Osteoblast (primary cell): ENCODE measurements at places on chromosomes 13 and 19. TPM values are rescaled to one million over a fixed set of nuclear protein-coding genes. Genes with fewer than 3 reads are reported as not detected.

GRCh38 chr13:30322428-30322827 lies 15.1 kb upstream of the KATNAL1 start:
- peaks cover 4% of the 10 kb centered on the region for H3K4me1 ChIP-seq
- DNase-seq, result no peak
- H3K4me3 ChIP-seq, result no peak overlapping the region
- peaks cover 10% of the 10 kb centered on the region for H3K27me3 ChIP-seq
- no peaks in the 10 kb centered on the region for H3K36me3 ChIP-seq
- H3K27ac ChIP-seq, result no peak overlapping the region

GRCh38 chr13:23377983-23378632 lies 55.4 kb downstream of the SACS start:
- peak overlapping the region; percentile 15 for H3K4me3 ChIP-seq
- no peaks in the 10 kb centered on the region for H3K27me3 ChIP-seq
- H3K27ac ChIP-seq, result peak overlapping the region; percentile 92
- peaks cover 42% of the 10 kb centered on the region for H3K4me1 ChIP-seq

DNA sequence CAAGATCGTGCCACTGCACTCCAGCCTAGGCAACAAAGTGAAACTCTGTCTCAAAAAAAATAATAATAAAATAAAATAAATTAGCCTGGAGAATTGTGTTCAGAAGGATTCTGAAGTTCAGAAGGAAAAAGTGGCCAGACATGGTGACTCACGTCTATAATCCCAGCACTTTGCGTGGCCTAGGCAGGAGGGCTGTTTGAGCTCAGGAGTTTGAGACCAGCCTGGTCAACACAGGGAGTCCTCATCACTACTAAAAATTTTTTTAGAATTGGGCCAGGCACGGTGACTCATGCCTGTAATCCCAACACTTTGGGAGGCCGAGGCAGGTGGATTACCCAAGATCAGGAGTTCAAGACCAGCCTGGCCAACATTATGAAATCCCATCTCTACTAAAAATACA lies 6.0 kb downstream of the RDH8 start:
- no peaks in the 10 kb centered on the region for H3K36me3 ChIP-seq
- peaks cover 8% of the 10 kb centered on the region for H3K4me1 ChIP-seq
- no peak overlapping the region for H3K4me3 ChIP-seq
- DNase-seq, result no peak

DNA sequence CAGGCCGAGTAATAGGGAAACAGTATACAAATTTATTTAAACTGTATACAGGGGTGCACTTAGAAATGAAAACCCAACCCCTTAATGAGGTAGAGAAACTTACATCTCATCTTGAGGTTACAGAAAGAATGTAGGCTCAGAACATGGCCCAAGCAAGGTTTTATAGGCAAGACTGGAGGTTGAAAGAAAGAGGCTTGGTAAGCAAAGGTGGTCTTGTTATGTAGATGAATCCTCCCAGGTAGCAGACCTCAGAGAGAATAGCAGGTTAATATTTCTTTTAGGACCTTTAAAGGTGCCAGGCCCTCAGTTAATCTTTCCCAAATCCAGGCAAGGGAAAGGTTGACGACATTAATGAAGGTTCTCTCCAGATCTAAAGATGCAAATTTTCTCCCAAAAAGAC lies 1466.8 kb upstream of the PRR20A start:
- H3K4me3 ChIP-seq, result no peak overlapping the region
- no peaks in the 10 kb centered on the region for H3K36me3 ChIP-seq
- no peak overlapping the region for H3K27ac ChIP-seq
- no peaks in the 10 kb centered on the region for H3K27me3 ChIP-seq
- no peak for DNase-seq
- H3K4me1 ChIP-seq, result no peaks in the 10 kb centered on the region

DNA sequence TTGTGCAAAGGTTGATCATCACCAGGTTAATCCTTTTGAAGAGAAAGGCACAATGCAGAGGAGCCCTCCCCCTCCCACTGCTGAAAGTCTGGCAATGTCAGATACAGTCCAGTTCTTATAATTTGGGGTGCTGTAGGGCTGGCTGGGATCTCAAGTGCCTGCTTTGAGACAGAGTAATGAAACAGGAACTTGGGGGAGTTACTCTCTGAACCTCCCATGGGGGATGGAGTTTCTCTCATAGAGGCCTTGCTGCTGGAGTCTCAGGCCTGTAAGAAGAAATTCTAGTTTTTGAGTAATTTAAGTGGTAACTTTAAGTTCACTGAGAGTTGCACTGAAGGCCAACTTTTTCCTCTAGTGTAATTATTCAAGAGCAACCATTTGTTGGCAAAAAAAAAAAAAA lies 410.5 kb downstream of the KCNRG start:
- H3K36me3 ChIP-seq, result no peaks in the 10 kb centered on the region
- no peak overlapping the region for H3K4me3 ChIP-seq
- DNase-seq, result no peak
- H3K27me3 ChIP-seq, result no peaks in the 10 kb centered on the region
- peaks cover 24% of the 10 kb centered on the region for H3K4me1 ChIP-seq

- H3K4me3 ChIP-seq, result peak overlapping the region; percentile 41
- H3K27me3 ChIP-seq, result no peaks in the 10 kb centered on the region
- H3K4me1 ChIP-seq, result peaks cover 24% of the 10 kb centered on the region
- H3K27ac ChIP-seq, result peak overlapping the region; percentile 98
These were observed 6.1 kb downstream of the SACS start for GRCh38 chr13:23427342-23427843.

DNA sequence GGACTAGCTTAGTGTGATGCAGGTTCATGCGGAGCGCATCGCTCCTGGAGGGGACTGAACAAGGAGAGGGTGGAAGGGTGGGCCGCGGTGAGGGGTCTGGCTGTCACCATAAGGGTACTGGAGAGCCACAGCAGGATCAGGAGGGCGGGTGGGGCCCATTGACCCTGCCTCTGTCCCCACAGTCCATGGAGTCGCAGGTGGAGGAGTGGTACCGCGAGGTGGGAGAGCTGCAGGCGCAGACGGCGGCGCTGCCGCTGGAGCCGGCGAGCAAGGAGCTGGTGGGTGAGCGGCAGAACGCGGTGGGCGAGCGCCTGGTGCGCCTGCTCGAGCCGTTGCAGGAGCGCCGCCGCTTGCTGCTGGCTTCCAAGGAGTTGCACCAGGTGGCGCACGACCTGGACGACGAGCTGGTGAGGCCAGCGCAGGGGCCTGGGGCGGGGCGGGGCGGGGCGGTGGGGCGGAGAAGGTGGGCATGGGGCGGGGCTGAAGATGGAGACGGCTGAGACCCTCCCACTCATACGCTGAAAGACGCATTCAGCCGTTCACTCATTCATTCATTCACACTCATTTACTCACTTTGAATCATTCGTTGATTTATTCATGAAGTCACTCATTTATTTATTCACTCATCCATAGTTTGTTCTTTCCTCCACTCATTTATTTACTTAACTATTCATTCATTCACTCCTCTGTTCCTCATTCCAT lies 27.5 kb upstream of the SHKBP1 start:
- H3K4me3 ChIP-seq, result no peak overlapping the region
- no peaks in the 10 kb centered on the region for H3K36me3 ChIP-seq
- DNase-seq, result peak; percentile 91
- H3K27ac ChIP-seq, result no peak overlapping the region
- H3K27me3 ChIP-seq, result peaks cover 17% of the 10 kb centered on the region
- H3K4me1 ChIP-seq, result no peaks in the 10 kb centered on the region

DNA sequence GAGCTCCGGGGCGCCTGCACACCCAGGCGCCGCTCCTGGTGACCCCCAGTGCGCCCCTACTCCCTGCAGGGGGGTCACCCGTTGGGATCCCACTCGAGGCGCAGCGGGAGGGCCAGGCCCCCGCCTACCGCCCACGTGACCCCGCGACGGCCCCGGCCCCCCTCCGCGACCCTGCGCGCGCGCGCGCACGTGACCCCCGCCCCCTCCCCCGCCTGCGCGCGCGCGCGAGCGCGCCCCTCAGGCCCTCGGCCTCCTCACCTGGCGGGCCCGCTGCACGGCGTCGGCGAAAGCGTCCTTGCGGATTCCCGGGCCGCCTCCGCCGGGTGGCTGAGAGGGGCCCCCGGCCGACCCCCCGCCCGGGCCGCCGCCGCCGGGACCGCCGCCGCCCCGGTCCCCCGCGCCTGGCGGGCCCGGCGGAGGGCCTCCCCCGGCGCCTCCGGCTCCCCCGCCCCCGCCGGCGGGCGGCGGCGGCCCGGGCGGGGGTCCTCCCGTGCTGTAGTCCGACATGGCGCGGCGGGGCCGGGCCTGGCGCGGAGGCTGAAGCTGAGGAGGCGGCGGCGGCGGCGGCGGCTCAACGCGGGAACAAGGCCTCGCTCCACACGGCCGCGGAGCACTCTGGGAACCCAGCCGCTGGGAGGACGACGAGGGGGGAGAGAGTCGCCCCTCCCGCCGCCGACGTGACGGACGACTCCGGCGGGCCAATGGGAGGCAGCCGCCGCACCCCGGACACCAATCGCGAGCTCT lies at the start of gene KHSRP:
Gene KHSRP (minus strand): TSS at position 617 of the 744 bp plus-strand sequence. CDS start 110 bp downstream, at position 507.
- H3K4me3 ChIP-seq, result peak within 1 kb of the TSS; percentile 94
- H3K4me1 ChIP-seq, result peaks cover 5% of the 10 kb centered on the region
- H3K36me3 ChIP-seq, result peaks cover 34% of the 10 kb centered on the region
- DNase-seq, result peak; percentile 100
- H3K27me3 ChIP-seq, result no peaks in the 10 kb centered on the region
- peak within 1 kb of the TSS; percentile 75 for H3K27ac ChIP-seq

DNA sequence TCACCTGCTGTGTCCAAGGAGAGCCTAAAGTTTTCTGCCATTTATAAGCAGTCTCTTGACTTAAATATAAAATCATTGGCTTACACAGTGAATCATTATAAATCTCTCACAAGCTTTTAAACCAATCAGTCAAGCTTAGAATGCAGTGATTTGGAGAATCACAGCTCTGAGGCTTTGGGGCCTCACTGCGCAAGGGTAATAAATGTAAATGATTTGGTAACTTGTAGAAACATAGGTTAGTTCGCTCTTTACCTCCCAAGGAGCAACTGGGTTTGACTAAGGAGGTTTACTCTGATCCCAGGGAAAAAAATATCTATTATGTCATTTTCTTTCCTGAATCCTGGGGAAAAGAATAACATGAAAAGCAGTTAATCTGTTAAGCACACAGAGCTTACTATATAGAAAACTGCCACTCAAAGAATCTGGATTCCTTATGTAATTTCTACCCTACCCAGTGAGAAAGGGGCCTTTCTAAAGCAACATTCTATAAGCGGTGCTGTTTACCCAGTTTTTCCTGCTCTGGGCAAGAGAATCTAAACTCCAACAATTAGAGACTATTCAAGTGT lies 128.2 kb downstream of the MZT1 start:
- no peaks in the 10 kb centered on the region for H3K4me1 ChIP-seq
- H3K27me3 ChIP-seq, result no peaks in the 10 kb centered on the region
- H3K36me3 ChIP-seq, result no peaks in the 10 kb centered on the region
- no peak overlapping the region for H3K27ac ChIP-seq

DNA sequence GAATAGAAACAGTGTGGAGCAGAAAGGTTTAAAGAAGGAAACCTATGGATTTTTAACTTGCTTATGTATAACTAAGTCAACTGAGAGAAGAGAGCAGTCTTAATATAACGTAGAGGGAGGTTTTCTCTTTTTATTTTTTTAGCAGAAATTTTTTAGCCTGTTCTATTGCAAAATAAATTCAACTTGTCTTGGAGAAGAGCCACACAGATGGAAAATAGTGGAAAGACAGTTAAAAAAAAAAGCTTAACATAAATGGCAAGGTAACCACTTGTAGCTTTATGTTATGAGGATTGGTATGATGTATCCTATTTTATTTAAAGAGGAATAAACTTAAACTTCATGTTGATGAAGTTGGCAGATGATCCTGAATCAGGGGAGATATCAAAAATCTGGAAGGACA lies 312.4 kb downstream of the SHISA2 start:
- no peak overlapping the region for H3K4me3 ChIP-seq
- no peak for DNase-seq
- H3K27me3 ChIP-seq, result no peaks in the 10 kb centered on the region
- H3K4me1 ChIP-seq, result peaks cover 14% of the 10 kb centered on the region
- no peak overlapping the region for H3K27ac ChIP-seq

DNA sequence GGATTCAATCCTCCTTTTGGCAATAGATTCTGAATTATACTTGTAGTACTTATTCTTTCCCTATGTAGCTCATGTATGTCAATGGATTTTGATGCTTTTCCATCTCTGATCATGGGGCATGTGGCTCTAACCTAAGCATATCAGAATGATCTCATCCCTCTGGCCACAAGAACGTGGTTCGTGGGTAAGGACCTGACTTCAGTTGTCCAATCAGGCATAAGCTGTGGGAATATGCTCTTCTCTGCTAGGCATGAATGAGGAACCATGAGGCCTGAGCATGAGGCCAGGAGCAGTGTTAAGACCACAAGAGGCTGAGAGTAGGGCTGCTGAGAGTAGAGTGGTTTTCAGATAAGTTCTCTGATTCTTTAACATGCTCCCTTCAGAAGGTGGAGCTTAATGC lies 292.4 kb upstream of the TSHZ3 start:
- H3K27me3 ChIP-seq, result no peaks in the 10 kb centered on the region
- H3K36me3 ChIP-seq, result no peaks in the 10 kb centered on the region
- H3K4me1 ChIP-seq, result no peaks in the 10 kb centered on the region
- H3K4me3 ChIP-seq, result no peak overlapping the region

DNA sequence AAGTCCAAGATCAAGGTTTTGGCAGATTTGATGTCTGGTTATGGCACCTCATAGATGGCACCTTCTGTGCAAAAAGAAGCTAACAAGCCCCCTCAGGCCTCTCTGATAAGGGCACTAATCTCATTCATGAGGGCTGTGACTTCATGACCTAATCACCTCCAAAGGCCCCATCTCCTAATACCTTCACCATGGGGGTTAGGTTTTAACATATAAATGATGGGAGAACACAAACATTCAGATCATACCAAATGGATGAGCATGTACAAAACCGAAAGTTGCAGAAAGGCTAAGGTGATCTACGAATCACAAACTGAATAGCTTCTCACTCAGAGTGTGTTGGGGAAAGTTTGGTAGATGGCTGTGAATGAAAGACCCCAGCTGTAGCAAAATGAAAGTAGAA lies 217.4 kb downstream of the TBC1D4 start:
- no peaks in the 10 kb centered on the region for H3K36me3 ChIP-seq
- no peak for DNase-seq
- no peaks in the 10 kb centered on the region for H3K27me3 ChIP-seq
- no peak overlapping the region for H3K4me3 ChIP-seq
- no peaks in the 10 kb centered on the region for H3K4me1 ChIP-seq

DNA sequence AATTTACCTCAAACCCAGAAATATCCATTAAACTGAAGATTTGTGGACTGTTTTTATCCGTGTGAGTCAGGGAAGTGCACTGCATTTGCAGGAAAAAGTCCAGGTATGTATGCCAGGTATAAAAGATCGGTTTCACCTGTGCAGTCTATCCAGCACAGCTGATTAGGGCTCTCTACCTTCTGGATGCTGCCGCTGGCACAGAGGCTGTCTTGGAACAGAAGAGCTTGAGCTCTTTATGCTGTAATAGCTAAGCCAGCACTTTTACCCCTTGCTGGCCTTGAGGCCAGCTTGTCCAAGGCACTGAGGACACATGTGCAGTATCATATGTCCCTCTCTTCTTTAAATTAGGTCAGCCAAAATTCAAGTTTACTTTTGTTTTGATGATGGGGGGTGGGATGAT lies 851.0 kb downstream of the DIAPH3 start:
- no peak for DNase-seq
- H3K4me3 ChIP-seq, result no peak overlapping the region
- no peak overlapping the region for H3K27ac ChIP-seq
- no peaks in the 10 kb centered on the region for H3K27me3 ChIP-seq
- H3K4me1 ChIP-seq, result no peaks in the 10 kb centered on the region

- no peaks in the 10 kb centered on the region for H3K27me3 ChIP-seq
- H3K4me1 ChIP-seq, result peaks cover 25% of the 10 kb centered on the region
- DNase-seq, result no peak
- no peak overlapping the region for H3K27ac ChIP-seq
These were observed 2.8 kb upstream of the S1PR2 start for GRCh38 chr19:10233946-10234345.

Gene ATP8B3
- 0.59 and 0.72 TPM in 2 replicates for total RNA-seq

Gene TPTE2
- total RNA-seq, result not detected in 2 replicates

Gene APOE
- 44.5 and 46.6 TPM in 2 replicates for total RNA-seq

Gene ADGRE3
- not detected in 2 replicates for total RNA-seq

Gene TNNT1
- 0.29 TPM in 1 of 2 replicates, not detected in the other for total RNA-seq

Gene FLT3LG
- total RNA-seq, result 4.3 and 6.5 TPM in 2 replicates

Gene PEX11G
- 2.9 and 4.1 TPM in 2 replicates for total RNA-seq

Gene MBD3L1
- not detected in 2 replicates for total RNA-seq
